IPS DF 6.9 (cell line): ENCODE measurements at places on chromosomes 5 and 9.

GRCh38 chr5:17378346-17378997, 119.6 kb upstream of the TAF11L2 start:
- DNase-seq, result no peak

DNA sequence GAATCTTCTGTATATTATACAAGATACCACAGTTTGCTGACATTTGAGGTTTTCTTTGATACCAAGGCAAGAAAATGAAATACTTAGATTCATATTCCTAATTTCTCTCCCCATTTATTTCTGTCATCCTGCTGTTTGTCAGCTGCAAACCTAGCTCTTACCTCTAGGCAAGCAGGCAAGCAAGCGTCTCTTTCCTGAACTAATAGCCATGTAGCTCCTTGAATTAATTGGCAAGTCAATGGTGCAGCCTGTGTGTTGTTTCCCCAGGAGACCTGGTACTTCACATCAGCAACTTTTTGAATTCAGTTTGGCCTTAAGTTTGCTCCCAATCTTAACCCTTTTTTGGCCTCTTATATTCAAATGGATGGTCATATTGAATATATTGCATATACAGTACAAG, 573.6 kb upstream of the ARRDC3 start:
- DNase-seq, result no peak

GRCh38 chr9:127570533-127571111, 41.5 kb upstream of the STXBP1 start:
- no peak for DNase-seq

DNA sequence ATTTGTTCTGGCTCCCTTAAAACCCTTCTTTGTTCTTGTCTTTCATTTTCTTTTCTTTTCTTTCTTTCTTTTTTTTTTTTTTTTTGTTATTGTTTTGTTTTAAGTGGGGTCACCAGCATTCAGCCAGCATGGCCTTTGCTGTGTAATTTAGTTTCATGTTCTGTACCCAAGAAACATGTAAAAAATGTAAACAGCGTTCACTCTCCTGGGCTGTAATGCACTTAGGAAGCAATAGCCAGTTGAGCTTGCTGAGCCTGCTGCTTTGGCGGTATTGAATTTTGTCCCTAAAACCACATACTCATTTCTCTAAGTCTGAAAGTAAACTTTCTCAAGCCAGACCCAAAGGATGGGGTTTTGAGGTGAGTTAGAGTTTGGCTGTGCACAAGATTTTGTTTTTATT, 158.6 kb downstream of the PAPPA start:
- DNase-seq, result no peak

DNA sequence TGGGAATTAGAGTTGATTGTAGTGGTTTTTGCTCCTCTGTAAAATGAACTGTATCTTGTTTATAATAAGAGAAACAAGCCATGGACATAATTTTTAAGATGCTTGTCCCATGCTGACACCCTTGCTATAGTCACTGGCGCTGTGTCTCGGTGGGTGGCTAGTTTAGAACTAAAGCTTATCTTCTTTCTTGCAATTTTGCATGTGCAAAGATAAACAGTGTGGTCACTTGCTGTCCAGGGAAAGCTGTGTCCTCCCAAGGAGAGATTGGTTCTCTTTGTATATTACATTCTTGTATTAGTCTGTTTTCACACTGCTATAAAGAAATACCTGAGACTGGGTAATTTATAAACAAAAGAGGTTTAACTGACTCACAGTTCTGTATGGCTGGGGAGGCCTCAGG, 143.8 kb downstream of the MELK start:
- DNase-seq, result no peak

DNA sequence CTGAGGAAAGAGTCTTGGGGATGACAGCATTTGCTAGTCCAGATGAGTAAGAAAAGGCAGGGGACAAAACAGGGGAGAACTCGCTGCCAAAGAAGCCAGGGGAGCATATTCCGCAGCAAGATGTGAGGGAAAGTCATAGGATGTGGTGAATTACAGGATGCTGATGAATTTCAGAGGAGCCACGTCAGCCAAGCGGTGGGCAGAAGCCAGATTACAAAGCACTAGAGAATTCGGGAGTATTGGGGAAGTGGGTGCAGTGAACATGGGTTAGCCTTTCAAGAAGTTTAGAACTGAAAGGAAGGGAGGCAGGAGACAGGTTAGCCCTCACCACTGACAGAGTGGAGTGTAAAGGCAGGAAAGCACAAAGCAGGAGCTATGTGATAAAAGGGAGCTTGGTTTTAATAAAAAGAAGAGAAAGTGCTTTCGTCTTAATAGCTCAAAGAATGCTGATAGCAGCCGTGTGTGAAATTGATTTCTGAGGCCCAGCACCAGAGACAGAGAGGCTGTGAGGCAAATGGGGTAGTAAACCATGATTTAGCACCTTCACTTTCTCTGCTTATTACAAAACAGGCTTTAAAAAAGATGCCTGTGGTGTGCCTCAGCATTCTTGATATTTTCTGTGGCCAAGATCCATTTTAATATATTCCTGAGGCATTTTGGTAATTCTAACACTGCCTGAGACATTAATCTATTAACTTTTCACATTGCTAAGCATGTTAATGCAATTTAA, 16.9 kb downstream of the ADAMTSL1 start:
- no peak for DNase-seq

GRCh38 chr5:83542839-83543238, 71.3 kb downstream of the VCAN start:
- DNase-seq, result no peak

DNA sequence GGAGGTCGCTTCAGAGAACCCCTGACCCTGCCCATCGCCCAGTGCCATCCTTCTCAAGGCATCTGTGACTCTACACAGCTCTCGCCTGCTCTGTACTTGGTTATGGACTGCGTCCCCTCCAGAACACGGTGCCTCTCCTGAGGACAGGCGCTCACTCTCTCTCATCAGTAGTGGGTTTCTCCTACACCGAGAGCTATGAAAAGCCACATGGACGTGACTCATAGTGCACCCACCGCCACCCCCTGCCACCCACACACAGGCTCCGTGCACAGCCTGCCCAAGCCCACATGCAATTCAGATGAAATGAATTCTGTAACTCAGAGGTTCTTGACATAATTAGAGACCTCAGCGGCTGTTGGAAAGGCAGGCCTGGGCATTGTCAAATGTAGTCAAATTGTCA, 13.9 kb downstream of the GTF3C5 start:
- no peak for DNase-seq

DNA sequence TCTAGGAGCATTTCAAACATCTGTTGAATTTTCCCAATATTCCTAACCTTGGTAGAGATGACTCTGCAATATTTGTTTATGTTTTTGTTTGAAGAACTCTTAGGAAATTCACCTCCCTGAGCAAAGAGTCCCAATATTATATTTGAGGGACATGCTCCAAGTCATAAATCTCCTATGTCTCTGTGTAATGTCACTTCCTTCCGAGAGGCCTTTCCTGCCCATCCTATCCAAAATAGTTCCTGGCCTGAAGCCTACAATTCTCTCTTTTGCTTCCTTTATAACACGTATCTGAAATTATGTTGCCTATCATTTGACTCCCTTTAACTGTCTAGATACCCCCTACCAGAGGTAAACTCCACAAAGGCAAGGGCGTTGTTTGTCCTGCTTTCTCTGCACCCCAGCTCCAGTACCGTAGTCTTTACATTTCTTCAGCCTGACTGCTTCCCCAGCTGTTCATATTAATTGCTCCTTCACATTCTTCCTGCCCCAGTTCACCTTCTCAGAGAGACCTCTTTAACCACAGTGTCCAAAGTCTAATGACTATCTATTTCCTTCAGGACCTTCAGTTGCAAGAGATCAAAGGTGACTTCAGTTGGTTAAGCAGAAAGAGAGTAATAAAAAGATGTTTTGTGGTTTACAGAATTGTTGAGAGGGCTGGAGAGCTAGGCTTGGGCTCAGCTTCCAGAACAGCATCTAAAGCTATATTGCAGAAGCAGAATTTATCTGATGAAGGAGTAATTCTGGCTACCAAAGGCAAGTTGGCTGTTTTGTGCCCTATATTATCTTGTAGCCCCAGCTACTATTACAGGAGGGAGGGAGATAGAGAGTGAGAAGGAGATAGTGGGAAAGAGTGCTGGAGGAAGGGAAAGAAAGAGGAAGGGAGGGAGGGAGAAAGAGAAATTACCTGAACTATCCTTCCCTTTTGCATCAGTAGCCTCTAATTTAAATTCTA, 109.3 kb upstream of the TMEM161B start:
- DNase-seq, result no peak

DNA sequence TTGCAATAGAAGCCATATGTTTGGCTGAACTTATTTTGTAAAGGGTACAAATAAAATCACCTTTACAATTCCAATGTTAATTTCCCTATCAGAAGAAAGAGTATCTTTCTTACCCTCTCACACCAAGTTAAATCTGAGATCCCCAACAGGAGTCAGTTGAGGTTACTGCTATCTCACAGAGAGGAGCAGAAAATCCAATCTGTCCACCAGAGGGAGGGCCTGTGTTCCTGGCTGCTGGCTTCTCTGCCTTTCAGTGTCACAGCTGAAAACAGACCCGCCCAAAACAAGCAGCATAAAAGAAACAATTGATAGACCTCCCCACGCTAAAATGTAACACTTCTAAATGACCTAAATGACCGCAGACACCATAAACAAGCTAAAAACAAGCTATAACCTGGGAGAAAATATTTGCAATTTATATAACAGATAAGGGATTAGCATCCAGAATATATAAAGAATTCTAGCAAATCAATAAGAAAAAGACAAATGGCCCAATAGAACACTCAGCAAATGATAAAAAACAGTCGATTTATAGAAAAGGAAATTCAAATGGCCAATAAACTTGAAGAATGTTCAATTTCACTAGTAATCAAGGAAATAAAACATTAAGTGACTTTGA, 24.5 kb upstream of the MVB12B start:
- DNase-seq, result peak; percentile 47

GRCh38 chr5:34007201-34007620, 639 bp downstream of the AMACR start:
- no peak for DNase-seq

- DNase-seq, result no peak
Observed at GRCh38 chr9:93577975-93578682, 1.7 kb downstream of the PHF2 start.

GRCh38 chr5:35063414-35063813, 15.7 kb upstream of the AGXT2 start:
- no peak for DNase-seq

GRCh38 chr5:61082516-61083280, 79.6 kb downstream of the SMIM15 start:
- DNase-seq, result no peak
